ENCODE measurements at places on chromosomes 4 and X.

DNA sequence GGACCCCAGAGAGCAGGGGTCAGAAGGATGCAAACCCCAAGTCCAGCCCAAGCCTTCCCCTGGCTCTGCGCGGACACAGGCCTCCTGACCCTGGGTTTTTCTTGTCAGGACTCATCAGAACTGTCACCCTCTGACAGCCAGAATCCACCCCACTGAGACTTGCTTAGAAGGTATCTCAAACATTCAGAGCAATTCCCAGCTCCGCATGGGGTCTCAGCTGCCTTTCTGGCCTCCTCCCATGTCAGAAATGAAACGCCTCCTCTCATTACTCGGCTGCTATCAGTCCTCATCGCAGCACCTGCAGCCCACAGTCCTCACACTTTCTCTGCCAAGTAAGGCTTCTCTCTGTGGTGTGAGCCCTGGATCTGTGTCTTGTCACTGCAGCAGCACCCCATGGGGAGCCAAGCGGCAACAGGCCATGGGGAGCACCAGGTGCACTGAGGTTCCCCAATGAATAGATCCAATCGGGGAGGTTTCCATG, 97.8 kb downstream of the WFS1 start:
- DNase-seq: no peak

- no peak for DNase-seq
These were observed 21.1 kb upstream of the PDS5A start for GRCh38 chr4:39998659-39999345.

DNA sequence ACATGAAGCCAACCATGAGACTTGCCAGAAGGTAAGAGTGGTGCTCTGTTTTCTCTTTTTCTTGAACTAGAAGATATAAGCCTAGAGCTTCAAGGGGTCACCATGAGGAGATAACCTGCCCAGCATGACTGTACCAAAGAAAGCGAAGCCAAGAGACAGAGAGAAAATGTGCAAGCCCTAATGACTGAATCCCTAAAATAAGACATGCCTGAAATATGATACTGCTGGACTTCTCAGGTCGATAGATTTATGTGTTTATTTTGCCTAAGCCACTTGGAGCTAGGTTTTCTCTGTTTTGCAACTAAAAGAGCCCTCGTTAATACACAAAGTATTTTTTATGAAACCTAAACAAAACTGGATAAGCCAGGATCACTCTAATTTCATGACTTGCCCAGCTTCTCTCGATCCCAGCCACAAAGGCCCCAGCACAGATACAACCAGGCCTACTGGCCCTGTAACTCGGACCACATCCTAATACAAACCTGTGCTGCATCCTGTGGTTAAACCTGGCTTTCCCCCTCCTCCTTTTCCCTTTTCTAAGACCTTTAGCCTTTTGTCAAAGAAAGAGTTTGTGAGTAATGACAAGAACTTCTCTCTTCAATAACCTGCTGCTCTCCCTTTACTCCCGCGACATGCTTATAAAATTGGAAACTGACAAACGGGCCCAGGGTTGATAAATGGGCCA, 185.8 kb downstream of the APBB2 start:
- no peak for DNase-seq

GRCh38 chr4:185304944-185305690, 90.6 kb downstream of the LRP2BP start:
- DNase-seq: no peak

GRCh38 chr4:77930876-77931275, 68.2 kb downstream of the MRPL1 start:
- DNase-seq: no peak

- DNase-seq: no peak
These were observed 28.7 kb downstream of the DIAPH2 start for GRCh38 chrX:96713303-96713702.

GRCh38 chr4:40587826-40588225, 41.8 kb downstream of the RBM47 start:
- no peak for DNase-seq

- DNase-seq: peak; percentile 61
These were observed 2.5 kb downstream of the SLC25A6 start for GRCh38 chrX:1389181-1389992.

Measured in activated effector memory CD4-positive, alpha-beta T cell treated with anti-CD3 and anti-CD28 coated beads, Interleukin-2, amount 50 U/mL, for 16 hours (primary cell).